ENCODE measurements at places on chromosomes 6 and 20.

DNA sequence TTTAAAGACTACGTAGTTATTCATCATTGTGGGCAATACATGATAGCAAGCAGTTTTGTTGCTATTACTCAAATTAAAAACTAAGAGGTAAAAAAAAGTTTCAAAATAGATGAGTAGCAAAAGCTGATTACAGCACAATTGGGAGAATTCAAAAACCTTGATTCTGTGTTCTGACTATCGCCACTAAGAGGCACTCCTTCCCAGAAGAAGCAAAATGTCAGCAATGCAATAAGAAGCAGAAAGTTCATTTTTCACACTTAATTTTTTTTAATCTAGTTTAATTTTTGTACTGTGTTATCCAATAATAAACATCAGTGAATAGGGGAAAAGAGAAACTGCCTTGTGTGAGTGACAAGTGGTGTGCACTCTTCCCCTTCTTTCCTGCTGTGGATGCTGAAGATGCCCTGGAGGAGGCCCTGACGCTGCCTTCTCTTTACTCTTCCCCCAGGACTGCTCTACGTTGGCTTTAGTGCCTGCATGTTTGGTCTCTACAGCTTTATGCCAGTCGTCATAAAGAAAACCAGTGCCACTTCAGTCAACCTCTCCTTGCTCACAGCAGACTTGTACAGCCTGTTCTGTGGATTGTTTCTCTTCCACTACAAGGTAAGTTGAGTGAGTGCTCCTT is 263.2 kb upstream of the PLN start:
- no peak for DNase-seq

DNA sequence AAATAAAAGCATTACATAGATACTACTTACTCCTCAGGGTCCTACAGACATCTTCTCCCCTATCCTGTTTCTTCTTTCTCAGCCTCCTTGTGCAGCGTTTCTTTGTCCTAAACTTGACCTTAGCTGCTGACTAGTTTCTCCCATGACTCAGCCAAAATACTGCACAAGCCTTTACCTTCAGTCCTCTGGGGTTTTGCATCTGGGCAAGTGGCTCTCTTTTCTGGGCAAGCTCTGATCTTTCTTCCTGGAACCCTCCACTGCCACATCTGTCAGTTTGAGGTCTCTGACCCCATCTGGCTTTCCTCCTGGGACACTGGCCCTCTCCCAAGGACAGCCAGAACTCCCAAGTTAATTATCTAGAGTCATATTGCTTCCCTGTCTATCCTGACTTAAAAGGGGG is 838.4 kb downstream of the DHX35 start:
- peak; percentile 48 for DNase-seq

- DNase-seq = no peak
Observed at GRCh38 chr6:108838101-108838717, 10.0 kb upstream of the ARMC2 start.

- no peak for DNase-seq
Observed at GRCh38 chr6:34347303-34347702, 45.2 kb downstream of the NUDT3 start.

DNA sequence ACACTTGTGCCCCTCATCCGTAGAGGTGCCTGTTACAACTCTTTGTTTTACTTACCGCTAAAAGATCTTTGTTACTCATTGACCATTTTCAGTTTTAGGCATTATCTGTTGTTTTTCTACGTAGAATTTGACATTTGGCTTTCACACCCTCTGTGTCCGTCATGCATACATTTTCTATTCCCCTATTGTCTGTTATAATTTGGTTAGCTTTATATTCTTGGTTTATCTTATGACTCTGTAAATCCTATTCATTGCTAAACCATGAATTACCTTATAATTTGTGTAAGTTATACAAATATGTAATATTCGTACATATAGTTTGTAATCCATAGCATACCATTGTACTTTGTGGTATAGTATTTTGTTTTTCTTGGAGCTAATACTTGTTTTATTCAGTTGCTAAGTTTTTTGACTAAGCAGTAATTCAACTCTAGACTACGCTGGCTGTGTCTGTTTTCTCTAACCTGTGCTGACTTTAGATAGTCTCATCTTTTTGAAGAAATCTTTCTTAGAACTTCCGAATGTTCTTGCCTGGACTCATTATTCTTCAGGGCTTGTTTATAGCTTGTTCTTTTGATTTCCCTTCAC is 21.8 kb downstream of the CDC5L start:
- DNase-seq = no peak

GRCh38 chr6:45422503-45423110 is 44.9 kb upstream of the SUPT3H start:
- no peak for DNase-seq

- DNase-seq = no peak
Observed at GRCh38 chr6:72365773-72366172, 256.1 kb upstream of the KCNQ5 start.

GRCh38 chr20:37727957-37728634 is 34.3 kb downstream of the CTNNBL1 start:
- DNase-seq = no peak

GRCh38 chr20:17345321-17345720 is 118.5 kb downstream of the PCSK2 start:
- no peak for DNase-seq

- DNase-seq = peak; percentile 11
Observed at GRCh38 chr6:155883741-155884140, 428.1 kb upstream of the NOX3 start.

DNA sequence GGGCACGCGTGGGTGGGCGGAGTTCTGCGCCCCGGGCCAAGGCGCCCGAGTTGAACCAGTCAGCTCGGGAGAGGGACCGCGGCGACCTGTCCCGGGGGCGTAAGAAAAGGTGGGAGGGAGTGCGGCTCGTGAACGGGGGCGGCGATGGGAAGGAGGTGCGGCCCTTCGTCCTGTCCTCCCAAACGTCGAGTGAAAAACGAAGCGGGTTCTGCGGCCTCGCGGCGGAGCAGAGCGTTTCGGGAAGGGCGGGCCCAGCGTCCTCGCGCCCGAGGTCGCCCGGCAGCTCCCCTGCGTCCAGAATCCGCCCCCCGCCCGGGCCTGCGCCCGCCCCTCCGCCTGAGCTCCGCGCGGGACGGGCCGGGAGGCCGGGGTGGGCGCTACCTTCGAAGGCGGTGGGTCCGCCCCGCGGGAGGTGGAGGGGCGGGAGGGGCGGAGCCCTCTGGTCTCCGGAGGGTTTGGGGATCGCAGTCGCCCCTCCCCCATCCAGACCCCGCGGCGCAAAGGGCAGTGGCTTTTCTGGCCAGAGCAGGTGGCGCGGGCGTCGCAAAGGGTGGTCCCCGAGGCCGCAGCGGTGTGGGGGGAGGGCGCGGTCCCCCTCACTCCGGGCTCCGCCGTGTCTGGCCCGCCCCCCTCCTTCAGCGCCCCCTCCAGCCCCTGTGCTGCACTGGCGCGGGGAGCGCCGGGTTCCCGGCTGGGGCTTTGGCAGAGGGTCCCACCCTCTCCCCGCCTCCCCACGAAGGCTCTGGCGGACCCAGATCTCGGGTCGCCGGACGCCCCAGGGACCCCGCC is 838 bp downstream of the STMN3 start:
- DNase-seq = no peak

GRCh38 chr6:112665815-112666214 is 318.7 kb downstream of the RFPL4B start:
- DNase-seq = peak; percentile 80

DNA sequence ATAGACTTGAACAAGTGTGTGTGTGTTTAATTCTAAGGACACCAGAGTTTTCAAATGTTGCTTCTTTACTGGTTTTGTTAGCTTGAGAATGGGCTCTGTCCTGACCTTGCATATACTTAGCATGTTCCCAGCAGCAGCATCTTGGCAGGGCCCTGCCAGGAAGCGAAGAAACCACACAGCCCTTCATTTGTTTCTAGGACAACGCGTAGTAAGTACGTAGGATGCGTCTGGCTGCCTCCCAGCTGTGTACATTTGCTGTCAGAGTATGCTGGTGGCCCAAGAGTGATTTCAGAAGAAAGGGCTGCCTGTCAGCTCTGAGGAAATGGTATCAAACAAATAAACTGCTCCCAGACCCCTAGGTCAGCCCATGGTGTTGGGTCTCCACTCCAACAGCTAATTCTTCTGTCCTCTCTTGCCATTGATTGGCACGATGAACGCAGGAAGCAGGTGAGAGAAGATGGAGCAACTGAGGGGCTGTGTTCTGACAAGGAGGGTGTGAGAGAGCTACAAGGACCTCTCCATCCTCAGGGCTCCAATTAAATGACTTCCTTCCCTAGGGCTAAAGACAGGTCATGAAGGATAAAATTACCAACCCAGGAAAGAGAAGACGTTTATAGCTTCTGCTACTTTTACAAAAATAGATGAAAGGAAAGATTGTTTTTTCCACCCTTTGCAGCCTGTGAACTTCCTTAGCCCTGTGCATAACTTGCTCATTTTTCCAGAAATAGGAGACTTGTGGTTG is 55.9 kb upstream of the HDDC2 start:
- DNase-seq = peak; percentile 16

- DNase-seq = no peak
Observed at GRCh38 chr6:140281236-140281635, 906.8 kb upstream of the CITED2 start.

- no peak for DNase-seq
Observed at GRCh38 chr20:51497542-51498467, 44.7 kb downstream of the NFATC2 start.

DNA sequence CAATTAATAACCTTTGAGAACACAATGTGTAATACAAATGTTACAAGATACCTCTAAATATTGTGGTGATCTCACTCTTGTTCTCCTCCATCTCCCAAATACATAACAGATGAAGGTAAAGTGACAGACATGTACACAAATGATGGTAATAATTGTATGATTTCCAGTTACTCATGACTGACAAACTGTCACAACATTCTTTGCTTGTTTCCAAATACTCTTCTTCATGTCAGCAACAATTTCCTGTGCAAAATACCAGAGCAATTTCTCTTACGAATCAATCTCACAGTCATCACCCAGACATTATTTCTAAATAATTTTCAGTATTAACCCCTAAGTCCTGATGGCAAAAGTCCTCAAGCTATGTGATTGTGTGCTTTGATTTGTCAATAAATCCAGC is 92.9 kb downstream of the RPS12 start:
- no peak for DNase-seq

DNA sequence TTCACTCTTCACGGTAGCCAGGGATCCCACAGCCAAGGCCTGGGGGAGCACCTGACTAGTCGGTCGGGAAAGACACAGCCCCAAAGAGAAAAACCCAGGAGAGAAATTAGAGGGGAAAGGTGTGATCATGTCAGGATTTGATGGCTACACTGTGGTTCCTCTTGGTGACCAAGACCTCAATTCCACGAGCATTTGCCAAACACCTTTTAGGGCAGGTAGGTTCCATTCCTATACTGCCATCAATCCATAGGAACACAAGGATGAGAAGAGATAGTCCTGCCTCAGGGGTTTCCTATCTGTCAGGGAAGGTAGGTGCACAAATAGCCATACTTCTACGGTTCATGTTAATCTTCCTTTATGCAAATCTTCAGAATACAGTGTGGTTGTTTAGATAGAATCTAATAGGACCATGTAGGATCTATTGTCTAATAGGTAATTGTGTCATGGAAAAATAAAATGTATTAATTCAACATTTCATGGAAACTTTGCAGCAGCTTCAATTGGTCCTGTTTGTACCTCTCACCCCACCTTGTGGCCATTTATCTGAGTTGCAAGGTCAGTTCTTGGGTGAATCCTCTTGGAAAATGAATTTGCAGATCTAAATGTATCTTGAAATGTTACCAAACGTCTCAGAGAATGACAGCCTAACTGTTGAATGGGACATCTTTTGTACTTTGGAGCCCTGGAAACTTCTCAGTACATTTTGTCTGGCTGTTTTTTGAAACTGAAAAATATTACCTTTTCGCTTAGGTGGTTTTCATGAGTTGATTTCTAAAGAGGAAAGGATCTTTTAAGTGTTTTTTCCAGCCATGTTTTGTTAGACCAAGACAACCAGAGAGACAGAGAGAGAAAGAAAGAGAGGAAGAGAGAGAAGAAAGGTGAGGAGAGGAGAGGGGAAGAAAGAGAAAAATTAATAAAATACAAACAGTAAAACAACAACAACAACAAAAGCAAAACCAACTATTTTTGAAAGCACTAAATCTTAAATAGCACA is 33.7 kb upstream of the IYD start:
- DNase-seq = peak; percentile 39

DNA sequence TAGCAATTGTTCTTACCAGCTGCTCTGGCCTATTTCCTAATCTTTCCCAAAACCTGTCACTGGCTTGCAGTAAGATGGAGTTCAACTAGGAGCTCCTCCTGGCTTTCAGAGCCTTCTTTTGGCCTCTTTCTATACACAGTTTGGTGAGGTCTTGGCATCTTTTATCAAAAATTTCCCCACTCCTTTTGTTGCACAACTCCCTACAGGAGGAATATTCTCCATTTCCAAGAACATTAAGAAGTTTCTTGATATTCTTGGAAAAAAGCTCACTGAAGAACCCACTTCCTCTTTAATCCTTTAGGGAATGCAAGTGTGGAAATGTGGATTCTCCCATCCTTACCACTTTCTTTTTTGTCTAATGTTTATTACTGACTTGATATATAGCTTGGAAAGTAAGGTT is 171.3 kb upstream of the KCNK16 start:
- DNase-seq = no peak

DNA sequence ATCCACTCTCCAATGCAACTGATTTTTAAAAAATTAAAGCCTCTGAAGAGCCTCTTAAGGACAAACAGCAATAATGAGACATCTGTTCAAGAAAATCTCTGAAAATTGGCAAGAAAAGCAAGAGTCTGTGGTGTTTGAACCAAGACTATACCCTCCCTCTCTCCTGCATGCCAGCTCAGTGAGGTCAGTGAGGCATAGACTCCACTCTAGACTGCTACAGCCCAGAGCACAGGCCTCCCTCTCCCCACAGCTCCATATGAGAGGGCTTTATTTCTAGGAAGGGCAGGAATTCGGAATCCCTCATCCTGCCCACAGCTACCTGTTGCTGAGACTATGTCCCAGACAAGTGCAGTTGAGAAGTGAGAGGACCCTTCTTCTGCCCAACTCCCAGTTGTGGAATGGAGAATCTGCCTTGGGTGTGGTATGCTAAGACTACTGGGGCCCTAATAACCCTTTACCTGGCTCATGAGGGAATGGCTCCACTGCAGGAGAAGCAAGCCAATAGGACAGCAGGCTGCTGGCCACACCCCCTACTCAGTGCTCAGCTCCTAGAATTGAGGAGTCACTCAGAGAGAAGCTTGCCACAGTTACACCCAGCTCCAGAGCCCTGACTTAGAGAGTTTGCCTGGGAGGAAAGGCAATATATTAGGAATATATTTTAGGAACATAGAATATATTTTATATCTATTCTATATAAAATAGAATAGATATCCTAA is 22.7 kb upstream of the HLA-DQA1 start:
- DNase-seq = no peak

DNA sequence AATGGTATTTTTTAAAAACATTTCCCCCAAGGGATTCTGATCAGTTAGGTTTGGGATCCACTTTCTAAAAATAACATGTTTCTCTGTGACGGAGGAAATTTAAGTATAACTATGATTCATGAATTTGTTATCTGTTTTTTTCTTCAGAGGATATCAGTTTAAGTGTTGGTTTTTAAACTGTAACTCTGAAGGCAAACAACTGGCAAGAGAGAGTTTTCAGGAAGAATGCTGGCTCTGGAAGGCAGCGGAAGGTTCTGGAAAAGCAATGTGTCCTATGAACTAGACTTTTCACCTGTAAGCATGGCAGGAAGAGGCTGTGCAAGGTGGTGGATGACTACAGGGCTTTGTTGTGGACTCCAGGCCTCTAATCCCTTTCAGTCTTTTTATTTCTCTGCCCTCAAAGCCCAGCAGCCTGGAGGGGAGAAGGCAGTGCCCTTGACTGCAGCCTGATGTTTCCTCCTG is 153.1 kb downstream of the GMPR start:
- DNase-seq = no peak

GRCh38 chr6:144194293-144194810 is 44.0 kb downstream of the STX11 start:
- DNase-seq = no peak

GRCh38 chr6:111219785-111220184 is 132.5 kb downstream of the SLC16A10 start:
- no peak for DNase-seq
